Uterus (tissue), 4 donors: ENCODE measurements at places on chromosomes 6 and 20. TPM values are rescaled to one million over a fixed set of nuclear protein-coding genes. Genes with fewer than 3 reads are reported as not detected.

Gene BPIFB1
- not detected for total RNA-seq

Gene C6orf15
- not detected for total RNA-seq

- no peak for DNase-seq
- H3K27me3 ChIP-seq, result no peaks in the 10 kb centered on the region
- no peak overlapping the region for H3K27ac ChIP-seq
- no peaks in the 10 kb centered on the region for H3K36me3 ChIP-seq
- no peaks in the 10 kb centered on the region for H3K4me1 ChIP-seq
Measured at GRCh38 chr6:149071997-149072396, 245.5 kb upstream of the TAB2 start.

GRCh38 chr6:74757813-74758212 lies 448.0 kb downstream of the COL12A1 start:
- DNase-seq, result no peak
- H3K27ac ChIP-seq, result no peak overlapping the region
- no peaks in the 10 kb centered on the region for H3K4me1 ChIP-seq
- no peaks in the 10 kb centered on the region for H3K36me3 ChIP-seq
- no peak overlapping the region for H3K4me3 ChIP-seq

Gene RIPOR3
- total RNA-seq, result 85.4 TPM

DNA sequence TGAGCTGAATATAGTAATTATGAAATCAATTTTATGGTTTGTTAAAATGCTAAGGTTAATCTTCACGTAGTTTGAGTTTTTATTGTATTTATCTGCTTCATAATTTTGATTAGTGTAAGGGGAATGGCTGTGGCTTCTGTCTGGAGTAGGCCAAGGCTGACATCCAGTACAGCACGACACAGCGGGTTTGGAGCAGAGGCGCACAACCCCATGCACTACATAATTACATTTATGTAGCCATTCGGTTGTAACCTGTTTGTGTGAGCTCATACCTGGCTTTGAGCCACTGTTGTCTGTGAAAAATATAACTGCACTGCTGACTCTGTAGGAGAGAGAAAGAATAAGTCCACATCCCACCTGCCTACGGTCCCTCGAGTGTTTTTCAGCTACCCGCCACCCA lies 615.5 kb downstream of the EYS start:
- no peaks in the 10 kb centered on the region for H3K4me1 ChIP-seq
- no peak for DNase-seq
- no peaks in the 10 kb centered on the region for H3K36me3 ChIP-seq
- H3K27me3 ChIP-seq, result no peaks in the 10 kb centered on the region
- no peak overlapping the region for H3K27ac ChIP-seq

Gene CD24
- total RNA-seq, result 11.5 TPM

DNA sequence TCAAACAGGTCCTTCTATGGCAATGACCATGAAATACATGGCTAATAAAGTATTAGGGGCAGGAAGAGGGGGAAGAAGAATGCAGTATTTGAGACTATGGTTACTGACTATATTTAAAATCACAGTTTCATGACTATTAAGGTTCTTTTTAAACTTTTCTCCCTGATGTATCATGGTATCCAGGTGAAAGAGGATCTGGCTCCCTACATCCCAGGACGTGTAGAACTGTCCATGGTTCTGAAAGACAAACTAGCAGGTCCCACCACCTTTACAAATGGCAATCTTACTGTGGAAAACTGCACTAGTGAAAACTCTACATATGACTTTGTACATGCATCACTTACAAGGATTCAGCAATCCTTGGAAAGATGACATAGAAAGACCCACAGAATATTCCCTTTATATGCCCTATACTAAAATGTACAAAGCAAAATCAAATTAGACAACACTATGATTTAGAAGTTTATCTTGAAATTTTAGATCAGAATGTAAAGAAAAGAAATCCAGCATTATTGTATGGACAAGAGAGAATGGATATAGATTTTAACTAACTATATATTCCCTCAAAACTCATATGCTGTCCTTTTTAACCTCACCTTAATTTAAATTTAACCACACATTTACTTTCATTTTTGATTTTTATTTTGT lies 33.5 kb downstream of the RPP21 start:
- H3K4me3 ChIP-seq, result no peak overlapping the region
- H3K4me1 ChIP-seq, result no peaks in the 10 kb centered on the region
- no peaks in the 10 kb centered on the region for H3K27me3 ChIP-seq
- no peaks in the 10 kb centered on the region for H3K36me3 ChIP-seq

- H3K27ac ChIP-seq, result no peak overlapping the region
- no peaks in the 10 kb centered on the region for H3K27me3 ChIP-seq
- no peaks in the 10 kb centered on the region for H3K4me1 ChIP-seq
- DNase-seq, result no peak
- H3K36me3 ChIP-seq, result no peaks in the 10 kb centered on the region
Measured at GRCh38 chr6:83846291-83846690, 6.9 kb upstream of the RIPPLY2 start.

DNA sequence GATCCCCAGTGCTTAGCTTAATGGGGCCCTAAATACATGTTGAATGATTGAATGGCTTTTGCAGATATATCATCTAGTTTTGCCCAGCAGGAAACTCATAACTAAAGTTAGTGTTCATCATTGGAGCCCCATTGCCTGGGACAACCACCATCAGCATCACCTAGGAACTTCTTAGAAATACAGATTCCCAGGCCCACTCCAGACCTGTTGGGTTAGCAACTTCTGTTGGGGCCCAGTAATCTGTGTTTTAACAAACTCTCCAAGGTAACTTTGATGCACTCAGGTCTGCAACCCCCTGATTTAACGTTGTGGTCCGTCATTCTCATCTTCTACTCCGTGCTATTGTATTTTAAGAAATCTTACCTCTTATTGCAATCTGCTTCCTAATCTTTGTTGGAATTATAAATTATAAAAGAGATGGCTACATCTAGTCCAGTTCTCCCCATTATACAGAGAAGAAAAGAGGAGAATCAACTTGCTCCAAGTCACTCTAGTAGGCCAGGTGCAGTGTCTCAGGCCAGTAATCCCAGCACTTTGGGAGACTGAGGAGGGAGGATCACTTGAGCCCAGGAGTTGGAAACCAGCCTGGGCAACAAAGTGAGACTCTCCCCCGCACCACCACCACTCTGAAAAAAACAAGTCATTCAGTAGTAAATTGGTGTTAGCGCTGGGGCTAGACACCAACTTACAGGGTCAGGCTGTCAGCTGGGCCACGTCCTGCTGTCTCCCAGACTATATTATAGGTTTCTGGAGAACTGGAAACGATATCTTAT lies 13.7 kb downstream of the FOXP4 start:
- peak; percentile 65 for DNase-seq
- no peaks in the 10 kb centered on the region for H3K36me3 ChIP-seq
- H3K4me1 ChIP-seq, result peaks cover 5% of the 10 kb centered on the region
- H3K27ac ChIP-seq, result peak overlapping the region; percentile 33

DNA sequence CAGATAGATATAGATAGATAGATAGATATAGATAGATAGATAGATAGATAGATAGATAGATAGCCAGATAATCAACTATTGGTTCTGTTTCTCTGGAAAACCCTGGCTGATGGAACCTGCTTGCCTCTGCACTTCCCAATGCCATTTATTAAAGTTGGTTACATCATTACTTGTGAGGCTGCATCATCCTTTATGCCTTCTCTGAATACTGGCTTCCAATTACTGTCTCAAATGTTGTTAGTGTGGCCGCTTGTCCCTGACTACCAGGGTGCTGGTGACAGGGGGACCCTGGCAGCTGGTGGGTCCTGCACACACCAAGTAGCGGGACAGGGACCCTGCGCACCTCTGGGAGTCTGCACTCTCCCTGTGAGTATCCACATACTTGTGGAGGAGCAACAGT lies 3.9 kb upstream of the SLPI start:
- no peaks in the 10 kb centered on the region for H3K4me1 ChIP-seq
- DNase-seq, result no peak
- no peak overlapping the region for H3K27ac ChIP-seq
- no peak overlapping the region for H3K4me3 ChIP-seq
- no peaks in the 10 kb centered on the region for H3K36me3 ChIP-seq

Gene KCNK15
- total RNA-seq, result 4.4 TPM

GRCh38 chr6:157989541-157990289 lies 8.1 kb downstream of the SYNJ2 start:
- no peaks in the 10 kb centered on the region for H3K27me3 ChIP-seq
- DNase-seq, result peak; percentile 78
- H3K36me3 ChIP-seq, result no peaks in the 10 kb centered on the region
- H3K27ac ChIP-seq, result peak overlapping the region; percentile 66

DNA sequence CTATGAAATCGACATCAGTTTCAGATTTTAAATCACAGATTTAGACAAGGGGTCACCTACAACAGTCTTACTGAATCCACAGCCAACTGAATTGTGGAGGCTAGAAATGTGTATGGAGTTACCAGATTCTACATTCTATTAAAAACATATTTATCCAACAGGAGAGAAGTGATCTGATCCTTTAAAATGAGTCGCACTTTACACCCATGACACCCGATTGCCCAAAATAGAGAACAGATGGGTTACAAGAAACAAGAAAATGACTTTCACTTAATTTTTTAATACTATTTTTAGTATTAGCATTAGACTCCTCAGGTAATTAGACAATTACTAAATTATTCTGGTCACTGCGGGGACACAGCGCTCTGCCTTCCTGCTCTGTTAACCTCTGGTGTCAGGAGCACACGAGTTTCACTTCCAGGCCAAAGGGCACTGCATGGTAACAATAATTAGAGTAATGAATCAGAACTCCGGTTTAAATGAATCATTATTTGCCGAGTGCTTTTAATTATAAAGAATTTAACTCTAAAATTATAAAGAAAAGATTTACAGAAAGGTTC lies 108.6 kb downstream of the ATP9A start:
- DNase-seq, result no peak
- H3K4me1 ChIP-seq, result no peaks in the 10 kb centered on the region
- no peak overlapping the region for H3K27ac ChIP-seq
- no peak overlapping the region for H3K4me3 ChIP-seq

Gene TUBB2B
- total RNA-seq, result 0.26 TPM

DNA sequence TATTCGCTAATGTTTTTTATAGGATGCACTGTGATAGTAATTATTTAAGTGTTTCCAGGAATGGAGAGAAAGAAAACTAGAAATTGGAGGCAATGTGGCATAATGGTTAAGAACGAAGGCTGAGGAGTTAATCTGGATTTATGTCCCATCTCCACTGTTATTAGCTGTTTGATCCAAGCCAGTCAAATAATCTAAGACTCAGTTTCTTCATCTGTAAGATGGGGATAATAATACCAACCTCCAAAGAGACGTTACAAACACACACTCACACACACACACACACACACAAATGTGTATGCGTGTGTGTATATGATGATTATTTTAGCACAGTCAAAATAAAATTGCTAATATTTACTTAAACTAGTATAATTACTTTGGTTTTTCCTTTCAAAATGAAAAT lies 36.9 kb upstream of the TPD52L1 start:
- H3K4me3 ChIP-seq, result no peak overlapping the region
- no peak for DNase-seq
- H3K36me3 ChIP-seq, result no peaks in the 10 kb centered on the region
- no peak overlapping the region for H3K27ac ChIP-seq

DNA sequence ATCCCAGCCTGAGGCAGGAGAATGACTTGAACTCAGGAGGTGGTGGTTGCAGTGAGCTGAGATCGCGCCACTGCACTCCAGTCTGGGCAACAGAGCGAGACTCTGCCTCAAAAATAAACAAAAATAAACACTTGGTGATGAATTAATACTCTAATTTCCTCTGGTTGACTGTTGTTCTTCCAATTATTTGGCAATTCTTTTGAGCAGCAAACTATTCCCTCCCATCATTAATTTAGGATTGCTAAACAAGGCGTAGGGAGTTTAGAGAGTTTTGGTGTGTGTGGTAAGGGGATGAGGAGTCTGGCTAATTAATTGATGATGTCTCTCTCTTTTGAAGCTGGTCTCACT lies 2.7 kb upstream of the ID1 start:
- H3K36me3 ChIP-seq, result no peaks in the 10 kb centered on the region
- H3K4me3 ChIP-seq, result no peak overlapping the region
- no peaks in the 10 kb centered on the region for H3K4me1 ChIP-seq
- no peaks in the 10 kb centered on the region for H3K27me3 ChIP-seq
- no peak overlapping the region for H3K27ac ChIP-seq

DNA sequence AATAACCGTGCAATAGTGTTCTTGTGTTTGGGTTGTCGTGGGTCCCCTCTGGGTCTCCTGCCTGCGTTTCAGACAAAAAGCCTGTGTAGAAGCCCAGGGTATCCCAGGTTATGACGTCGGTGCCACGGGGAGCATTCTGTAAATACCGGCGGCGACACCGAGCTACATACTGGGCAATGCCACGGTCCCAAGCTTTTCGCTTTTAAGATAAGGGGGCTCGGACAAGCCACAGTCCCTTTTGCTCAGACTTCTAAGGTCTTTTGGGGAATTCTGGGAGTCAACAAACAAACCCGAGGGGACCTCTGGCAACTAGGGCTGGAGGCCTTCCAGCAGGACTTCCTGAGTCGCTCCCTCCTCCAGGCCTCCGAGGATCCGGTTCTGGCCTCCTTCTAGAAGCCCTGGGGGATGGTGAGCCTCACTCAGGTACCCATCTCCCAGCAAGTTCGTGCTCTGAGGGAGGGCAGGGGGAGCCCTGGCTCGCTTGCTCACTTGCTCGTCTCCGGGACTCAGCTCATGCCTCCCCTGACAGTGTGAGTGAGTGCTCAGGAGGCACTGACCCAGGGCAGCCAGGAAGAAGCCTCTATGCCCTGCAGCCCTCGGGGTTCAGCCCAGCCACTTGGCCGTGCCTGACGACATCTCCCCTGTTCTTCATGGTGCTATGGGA lies 62.4 kb upstream of the MRPS10 start:
- H3K27me3 ChIP-seq, result no peaks in the 10 kb centered on the region
- peaks cover 16% of the 10 kb centered on the region for H3K4me1 ChIP-seq
- no peaks in the 10 kb centered on the region for H3K36me3 ChIP-seq
- H3K27ac ChIP-seq, result peak overlapping the region; percentile 50
- H3K4me3 ChIP-seq, result no peak overlapping the region

DNA sequence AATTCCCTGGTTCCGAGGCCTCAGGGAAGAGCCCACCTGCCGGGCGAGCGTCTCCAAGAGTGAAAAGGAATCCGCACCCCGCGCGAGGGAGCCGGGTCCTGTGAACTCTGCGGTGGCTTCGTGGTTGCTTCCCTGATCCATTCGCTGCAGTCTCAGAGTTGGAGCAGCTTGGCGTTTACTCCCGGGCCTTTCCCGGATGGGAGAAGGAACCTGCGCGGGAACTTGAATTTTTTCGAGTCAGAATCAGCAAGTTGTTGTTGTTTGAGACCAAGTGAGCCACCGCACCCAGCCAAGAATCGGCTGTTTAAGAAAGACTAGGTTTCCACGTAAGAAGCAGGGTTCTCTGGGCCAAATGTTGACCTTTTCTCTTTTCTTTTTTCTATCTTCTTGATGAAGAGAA lies 12.9 kb downstream of the PRSS16 start:
- no peak overlapping the region for H3K4me3 ChIP-seq
- no peak for DNase-seq
- no peaks in the 10 kb centered on the region for H3K27me3 ChIP-seq
- no peaks in the 10 kb centered on the region for H3K36me3 ChIP-seq
- no peak overlapping the region for H3K27ac ChIP-seq

GRCh38 chr6:16284472-16284871 lies 46.1 kb downstream of the GMPR start:
- H3K4me1 ChIP-seq, result no peaks in the 10 kb centered on the region
- DNase-seq, result no peak
- H3K27ac ChIP-seq, result no peak overlapping the region
- H3K36me3 ChIP-seq, result no peaks in the 10 kb centered on the region
- no peaks in the 10 kb centered on the region for H3K27me3 ChIP-seq

Gene SLC17A1
- not detected for total RNA-seq
